ENCODE measurements at places on chromosomes 16 and 17.
A peak's percentile ranks its signal among the peaks of the same experiment; 100 is the strongest.

DNA sequence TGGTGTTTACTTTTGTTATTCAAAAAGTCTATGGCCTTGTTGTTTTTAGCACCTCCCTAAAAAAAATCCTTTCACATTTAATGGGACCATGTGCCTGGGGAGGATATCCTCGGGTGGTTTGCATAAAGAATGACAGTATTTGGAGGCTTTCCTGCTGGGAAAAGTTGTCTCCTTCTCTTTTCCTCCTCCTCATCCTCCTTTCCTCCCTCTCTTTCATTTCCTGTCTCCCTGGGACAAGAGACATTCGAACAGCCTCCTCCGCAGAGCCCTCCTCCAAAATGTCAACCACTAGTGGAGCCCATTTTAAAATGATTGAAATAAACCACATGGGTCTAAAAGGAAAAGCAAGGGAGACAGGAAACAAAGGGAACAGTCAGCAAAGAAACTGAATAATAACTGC lies 67.4 kb downstream of the MYH13 start:
- DNase-seq, result no peak

DNA sequence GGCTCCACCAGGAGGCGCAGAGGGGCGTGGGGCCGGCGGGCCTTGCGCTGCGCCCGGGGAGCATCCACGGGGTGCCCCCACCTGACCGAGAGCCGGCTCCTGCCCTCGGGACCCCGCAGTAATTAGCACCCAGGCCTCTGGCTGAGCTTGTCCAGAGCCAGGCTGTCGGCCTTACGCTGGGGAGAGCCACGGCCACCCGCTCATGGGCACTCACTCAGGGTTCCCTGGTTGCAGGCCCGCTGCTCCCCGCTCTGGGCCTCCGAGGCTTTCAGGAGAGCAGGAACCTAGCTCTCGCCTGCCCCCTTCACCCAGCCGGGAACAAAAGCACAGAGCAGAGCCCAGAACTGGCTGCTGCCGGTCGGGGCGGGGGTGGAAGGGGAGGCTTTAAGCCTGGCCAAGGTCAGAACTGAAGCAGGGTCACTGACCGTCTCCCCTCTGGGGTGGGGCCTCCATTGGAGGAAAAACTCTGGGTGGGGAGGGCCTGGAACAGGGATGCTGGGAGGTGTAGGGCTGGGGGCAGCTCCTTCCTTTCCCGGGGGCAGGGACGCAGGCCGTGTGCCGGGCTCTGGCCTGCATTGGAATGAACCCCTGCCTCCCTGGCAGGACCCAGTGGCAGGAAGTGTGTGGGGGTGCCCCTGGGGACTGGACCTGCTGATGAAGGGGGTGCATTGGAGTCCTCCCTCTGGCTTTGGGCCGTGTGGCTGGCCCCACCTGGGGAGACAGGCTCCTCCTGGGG lies 12.3 kb downstream of the GLIS2 start:
- peak; percentile 93 for DNase-seq

DNA sequence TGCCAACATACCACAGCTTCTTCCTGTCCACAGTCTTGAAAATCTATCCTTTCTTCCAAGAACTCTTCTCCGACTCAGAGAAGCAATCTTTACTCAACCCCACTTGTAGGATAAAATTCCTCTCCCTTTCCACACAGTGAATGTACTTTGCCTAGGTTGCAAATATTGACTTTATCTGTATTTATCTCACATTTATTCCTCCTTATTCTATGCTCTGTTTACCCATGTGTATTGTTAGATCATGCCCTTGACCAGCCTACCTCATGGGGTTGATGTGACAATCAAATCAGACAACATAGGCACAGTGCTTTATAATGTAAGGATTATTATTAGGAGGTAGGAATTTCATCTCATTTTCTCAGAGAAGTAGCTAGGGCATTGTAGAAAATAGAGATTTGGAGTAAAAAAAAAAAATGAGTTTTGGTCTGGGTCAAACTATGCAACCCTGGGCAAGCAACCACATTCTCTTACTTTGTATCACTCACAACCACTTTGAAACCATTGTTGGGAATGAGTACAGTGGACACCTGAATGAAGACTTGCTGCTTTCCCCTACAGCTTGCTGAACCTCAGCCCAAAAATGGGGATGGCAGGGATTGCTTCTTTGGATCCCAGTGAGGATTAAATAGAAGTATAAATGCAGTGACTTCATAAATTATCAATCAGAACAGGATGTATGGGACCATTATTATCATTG lies 9.1 kb upstream of the SLC35B1 start:
- no peak for DNase-seq

GRCh38 chr16:30570636-30571444 lies 674 bp downstream of the ZNF688 start:
- peak; percentile 60 for DNase-seq

GRCh38 chr17:69450131-69450530 lies 35.6 kb downstream of the MAP2K6 start:
- DNase-seq, result no peak

- DNase-seq, result no peak
These were observed 3.5 kb upstream of the NSMCE1 start for GRCh38 chr16:27272076-27272475.

- DNase-seq, result no peak
These were observed 4.0 kb downstream of the CA4 start for GRCh38 chr17:60153606-60154390.

- peak; percentile 90 for DNase-seq
These were observed at the start of gene RAB26 for GRCh38 chr16:2147981-2148671. Gene RAB26, plus strand, starts transcription at chr16:2148625. Its CDS starts 159 bp downstream, at chr16:2148784.

DNA sequence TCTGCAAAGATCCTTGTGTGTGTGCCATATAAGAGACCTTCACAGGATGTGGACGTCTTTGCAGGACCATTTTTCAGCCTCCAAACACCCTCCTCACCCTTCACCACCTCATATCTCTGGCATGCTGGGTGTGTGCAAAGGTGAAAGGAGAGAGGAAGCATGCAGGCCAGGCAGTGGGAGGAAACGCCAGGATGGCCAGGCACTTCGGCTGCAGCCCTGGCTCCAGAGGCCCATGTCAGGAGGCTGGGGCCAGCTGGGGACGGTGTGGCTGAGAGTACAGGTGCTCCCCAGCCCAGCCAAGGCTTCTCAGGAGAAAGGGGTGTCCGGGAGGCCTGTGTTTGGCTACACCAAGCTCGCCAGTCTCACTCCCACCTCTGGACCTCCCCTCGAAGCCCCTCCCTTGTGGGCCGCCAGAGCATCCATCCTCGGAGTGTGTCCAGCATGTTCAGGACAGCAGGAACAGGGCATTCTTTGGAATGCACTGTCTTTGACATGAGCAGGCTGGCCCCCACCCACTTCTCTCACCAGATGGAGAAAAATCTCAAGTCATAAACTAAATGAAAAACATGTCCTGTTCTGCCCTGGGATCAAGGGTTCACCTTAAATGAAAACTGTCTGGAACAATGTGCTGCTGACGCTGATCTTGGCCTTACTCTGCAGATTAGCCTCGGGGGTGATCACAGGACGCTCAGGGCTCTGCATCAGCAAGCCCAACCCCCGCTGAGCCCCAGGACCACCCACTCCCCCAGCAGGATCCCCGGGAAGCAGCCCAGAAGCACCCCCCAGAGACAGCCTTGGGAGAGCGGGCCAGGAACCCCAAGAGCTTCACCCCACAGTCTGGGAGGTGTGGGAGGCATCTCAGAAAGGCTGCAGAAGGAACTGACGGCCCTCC lies 15.9 kb downstream of the PEMT start:
- DNase-seq, result no peak

DNA sequence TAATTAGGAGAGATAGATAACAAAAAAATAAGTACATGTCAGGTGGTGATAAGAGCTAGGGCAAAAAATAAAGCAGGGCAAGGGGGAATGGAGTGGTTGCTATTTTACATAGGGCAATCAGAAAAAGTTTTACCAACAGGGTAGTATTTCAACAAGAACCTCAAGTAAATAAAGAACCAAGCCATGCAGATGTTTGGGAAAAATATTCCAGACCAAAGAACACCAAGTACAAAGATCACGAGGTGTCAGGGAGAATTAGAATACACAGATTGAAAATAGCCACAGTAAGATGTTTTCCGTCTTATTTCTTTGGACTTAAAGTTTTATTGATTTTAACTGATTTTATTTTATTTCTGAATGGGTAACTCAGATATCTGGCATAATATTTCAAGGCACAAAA lies 11.1 kb downstream of the SYNRG start:
- no peak for DNase-seq

DNA sequence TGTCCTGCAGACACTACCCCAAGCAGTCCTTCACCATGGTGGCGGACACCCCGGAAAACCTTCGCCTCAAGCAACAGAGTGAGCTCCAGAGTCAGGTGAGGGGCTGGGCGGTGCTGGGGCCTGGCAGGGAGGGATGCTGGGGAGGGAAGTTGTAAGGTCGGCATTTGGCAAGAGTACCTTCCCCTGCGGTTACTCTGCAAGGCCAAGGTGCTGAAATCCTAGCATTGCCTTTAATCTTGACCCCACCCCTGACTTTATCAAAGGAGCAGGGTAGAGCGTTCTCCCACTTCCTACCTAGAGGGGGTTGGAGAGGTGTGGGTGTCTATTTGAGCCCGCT lies 20.5 kb downstream of the LASP1 start:
- DNase-seq, result no peak

DNA sequence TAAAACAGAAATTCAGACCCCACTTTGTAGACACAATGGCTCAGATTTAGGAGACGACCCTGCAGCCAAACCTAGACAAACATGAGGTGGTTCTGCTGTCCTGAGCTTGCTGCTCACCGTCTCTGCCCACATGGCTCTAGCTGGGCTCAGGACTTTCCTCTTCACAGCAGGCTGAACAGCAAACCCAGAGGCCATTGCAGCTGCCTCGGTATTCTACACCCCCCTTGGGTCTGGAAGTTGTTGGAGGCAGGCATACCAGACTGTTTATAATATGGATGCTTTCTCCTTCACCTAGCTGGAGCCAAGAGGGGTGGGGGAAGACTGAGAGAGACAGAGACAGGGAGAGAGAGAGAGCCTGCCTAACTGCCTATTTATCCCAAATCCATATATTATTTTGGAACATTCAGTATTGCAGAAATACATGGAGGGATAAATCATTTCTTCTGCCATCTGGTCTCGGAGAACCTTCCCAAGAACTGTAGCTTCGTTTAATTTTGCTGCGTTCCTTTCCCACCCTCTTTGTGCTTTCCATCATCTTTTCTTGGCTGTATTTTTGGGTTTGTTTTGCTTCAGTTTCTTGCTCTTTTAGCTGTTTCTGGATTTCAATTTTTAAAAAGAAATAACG lies 628.2 kb upstream of the RBFOX1 start:
- no peak for DNase-seq

- DNase-seq, result no peak
These were observed 3.2 kb upstream of the ARL6IP1 start for GRCh38 chr16:18804540-18804939.

- DNase-seq, result no peak
These were observed 117.6 kb downstream of the VPS53 start for GRCh38 chr17:596763-597644.

DNA sequence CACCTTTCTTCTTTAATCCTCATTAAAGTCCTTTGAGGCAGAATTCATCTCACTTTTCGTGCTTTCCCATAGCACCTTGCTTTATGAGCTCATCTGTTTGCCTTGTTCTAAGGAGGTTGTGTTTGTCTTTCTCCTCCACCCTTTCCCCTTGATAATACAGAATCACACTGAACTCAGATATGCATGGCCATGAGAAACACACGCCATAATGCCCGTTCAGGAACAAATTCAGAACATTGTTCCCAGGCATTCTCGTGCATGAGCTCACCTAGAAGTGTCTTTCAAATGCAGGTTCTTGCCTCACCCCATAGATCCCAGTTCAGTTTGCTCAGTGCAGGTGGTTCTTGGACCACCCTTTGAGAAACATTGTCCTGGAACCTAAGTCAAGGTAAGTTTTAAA lies 71.1 kb downstream of the TMEM114 start:
- DNase-seq, result peak; percentile 27
